Islet precursor cell (in vitro differentiated cells): ENCODE measurements at places on chromosomes 1 and 21.
A peak's percentile ranks its signal among the peaks of the same experiment; 100 is the strongest.

- no peak for DNase-seq
Observed at GRCh38 chr1:201374364-201374763, 3.1 kb downstream of the TNNT2 start.

- no peak for DNase-seq
Observed at GRCh38 chr1:237867380-237867888, 23.3 kb downstream of the ZP4 start.

- peak; percentile 64 for DNase-seq
Observed at GRCh38 chr1:115648717-115649691, 7.2 kb downstream of the VANGL1 start.

- DNase-seq: no peak
Observed at GRCh38 chr1:21567241-21568005, 58.2 kb downstream of the ALPL start.

DNA sequence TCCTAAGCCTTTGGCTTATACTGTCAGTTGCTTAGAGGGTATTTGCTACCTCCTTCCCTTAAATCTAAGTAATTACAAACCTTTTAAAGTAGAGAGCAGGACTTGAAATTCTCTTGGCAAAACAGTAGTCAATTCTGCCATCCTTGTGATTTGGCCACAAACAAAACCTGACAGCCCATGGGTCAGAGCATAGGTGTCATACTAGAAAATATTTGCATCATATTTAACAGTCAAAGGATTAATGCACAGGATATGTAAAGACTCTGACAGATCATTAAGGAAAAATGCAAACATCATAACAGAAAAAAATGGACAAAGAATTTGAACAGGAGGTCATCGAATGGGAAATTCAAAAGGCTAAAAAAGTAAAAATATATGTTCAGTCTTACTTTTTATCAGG, 50.5 kb downstream of the ZFYVE9 start:
- no peak for DNase-seq

DNA sequence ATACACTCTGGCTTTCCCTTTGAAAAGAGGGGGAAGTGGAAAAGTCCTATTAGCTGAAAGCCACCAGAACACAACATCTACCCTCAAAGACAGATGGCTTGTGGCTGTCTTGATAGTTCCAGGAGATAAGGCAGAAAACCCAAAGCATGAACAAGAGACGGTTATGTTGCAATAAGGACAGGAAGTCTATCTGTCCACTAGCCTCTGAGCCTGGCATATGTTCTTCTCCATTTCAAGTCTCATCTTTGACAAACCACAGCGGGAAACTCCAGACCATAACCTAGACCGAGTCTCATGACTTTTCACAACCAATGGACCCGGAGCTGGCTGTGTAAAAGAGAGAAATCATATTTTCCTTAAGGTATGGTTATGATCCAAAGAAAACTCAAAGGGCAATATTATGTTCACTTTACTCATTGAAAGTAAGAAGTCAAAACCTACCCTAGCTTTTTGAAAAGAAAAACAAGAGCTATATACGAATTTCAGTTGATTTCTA, 33.8 kb downstream of the DUSP10 start:
- peak; percentile 66 for DNase-seq

DNA sequence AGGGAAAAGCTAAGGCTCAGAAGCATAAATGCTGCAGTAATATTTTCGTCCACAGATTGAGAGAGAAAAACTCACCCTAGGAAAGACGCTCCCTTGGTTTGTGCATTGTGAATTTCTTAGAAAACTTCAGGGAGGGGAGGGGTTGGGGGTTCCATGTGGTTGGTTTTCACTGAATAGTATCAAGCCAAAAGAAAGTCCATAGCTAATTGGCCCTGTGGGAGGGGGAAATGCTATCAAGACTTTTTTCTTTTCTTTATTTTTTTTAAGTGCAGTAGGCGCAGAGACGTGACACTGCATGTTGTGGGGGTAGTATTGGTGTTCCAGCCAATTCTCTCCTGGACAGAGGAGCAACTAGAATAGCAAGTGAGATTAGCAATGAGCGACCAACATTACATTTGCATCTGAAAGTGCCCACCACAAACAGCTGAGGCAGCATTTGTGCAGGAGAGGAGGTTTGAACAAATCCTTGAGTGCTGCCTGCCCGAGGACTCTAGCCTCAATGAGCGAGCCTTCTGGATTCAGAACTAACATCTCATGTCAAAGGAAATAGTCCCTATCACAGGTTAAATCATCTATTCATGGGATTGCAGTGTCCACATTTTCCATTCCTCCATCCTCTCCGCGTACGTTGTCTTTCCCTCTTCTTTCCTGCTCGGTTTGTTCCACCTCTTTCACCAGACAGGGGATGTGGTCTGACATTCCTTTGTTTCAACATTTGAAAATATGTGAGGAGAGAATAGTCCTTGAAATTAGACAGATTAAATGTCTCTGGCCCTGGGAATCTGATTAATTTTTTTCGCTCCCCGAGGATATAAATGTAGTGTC, 118.0 kb upstream of the MARK1 start:
- DNase-seq: no peak

DNA sequence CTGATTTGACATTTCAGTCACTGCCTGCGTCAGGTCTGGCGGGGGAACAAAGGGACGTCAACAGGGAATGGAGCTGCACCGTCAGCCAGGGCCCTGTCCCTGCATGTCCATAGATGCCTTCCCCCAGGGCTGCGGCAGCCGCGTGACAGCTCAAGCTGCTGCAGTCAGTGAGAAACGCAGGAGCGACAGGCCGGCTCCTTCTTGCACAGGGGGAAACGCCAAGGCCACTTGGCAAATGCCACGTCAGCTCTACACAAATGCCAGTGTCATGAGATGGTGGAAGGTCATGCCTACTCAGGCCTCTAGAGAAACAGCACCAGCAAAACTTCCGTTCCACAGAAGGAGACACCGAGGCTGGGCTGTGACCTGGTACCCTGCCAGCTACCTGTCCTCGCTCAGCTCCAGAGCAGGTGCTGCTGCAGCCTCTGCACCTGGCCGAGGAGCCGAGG, 37.7 kb downstream of the SYF2 start:
- DNase-seq: no peak

DNA sequence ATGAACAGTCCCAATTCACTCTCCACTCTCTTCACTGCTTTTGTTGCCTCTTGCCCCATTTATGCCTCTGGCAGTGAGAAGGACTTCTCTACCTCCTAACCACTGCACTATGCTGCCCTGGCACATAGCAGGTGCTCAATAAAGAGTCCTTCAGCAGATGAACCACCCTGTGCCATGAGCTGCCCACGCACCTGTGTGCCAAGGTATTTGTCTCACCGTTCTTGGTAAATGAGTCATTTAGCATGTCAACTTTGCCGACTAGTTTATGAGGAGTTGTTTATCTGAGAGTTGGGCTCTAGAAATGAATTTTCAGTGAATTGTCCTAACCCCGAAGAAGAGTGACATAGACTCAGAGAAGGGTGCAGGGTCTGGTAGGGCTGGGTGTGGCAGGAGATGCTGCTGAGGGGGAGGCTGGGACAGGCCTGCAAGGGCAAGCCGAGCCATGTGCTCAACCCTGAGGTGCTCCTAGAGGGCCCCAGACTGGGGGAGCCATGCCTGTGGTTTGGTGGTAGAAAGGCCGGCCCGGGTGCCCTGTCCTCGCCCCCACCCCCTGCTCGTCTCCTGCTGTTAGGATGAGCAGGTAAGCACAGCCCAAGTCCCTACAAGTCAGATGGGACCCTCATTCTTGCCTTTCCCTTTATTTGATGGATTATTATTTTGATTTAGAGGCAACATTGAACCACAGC, 654.5 kb downstream of the MATN1 start:
- DNase-seq: no peak

- no peak for DNase-seq
Observed at GRCh38 chr1:239858057-239858456, 233.6 kb upstream of the FMN2 start.

DNA sequence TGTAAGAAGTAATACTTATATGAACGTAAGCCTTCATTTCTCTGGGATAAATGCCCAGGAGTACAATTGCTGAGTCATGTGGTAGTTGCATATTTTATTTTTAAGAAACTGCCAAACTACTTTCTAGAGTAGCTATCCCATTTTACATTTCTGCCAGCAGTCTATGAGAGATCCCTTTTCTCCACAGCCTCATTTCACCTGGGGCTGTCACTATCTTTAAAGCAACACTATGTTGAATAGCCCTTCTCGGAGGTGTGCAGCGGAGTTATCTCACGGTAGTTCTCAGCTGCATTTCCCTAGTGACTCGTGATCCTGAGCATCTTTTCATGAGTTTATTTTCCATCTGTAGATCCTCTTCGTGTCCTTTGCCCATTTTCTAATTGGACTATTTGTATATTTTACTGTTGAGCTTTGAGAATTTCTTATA, 93.4 kb downstream of the ADARB1 start:
- no peak for DNase-seq

- peak; percentile 71 for DNase-seq
Observed at GRCh38 chr1:94599095-94599813, 57.7 kb upstream of the F3 start.

GRCh38 chr1:231241750-231242149, 738 bp downstream of the GNPAT start:
- peak; percentile 52 for DNase-seq

DNA sequence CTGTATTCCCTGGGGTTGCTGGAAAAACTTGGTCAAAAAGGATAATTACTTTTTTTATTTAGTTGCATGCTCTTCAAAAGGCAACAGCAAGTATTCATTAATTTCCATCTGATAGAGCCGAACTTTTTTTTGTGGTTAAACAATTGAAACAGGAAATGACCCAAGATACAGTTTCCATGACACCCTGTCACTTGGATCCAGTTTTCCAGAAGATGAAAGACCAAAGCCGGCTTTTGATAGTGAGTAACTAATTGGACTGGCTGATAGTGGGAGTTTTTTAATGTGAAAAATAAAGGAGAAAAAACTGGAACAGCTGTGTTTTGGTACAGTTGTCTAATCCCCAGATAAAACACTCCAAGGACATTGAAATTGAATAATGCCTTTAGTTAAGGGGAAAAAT, 33.0 kb downstream of the CACHD1 start:
- DNase-seq: no peak

DNA sequence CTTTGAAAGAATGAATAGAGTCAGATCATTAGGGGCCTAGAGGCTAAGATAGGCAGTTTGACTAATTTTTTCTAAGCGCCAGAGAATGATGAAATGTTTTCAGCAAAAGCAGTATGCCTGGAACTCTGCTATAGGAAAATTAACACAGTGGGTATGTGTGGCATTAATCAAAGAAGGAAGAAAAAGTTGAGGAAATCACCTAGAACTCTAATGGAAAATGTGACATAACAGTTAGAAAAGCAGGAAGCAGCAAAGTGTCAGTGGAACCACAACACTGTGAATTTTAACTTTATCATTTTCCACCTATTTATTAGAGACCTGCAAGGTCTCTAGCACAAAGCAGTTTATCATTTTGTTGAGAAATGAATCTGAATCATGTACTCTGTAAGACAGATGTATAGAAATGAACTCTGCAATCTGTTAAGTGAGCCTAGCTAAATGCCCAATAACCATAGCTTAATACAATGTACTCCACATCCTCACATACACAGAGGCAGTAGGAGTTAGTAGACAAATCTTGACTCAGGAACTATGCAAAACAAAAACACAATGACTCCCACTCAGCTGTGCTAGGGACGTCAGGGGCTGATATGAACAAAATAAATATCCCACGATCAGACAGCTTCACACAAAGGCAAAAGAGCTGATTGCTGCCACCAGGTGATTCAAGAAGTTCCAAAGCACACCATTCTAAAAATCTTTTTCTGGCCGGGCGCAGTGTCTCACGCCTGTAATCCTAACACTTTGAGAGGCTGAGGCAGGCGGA, 500.7 kb upstream of the NFIA start:
- DNase-seq: no peak

- DNase-seq: no peak
Observed at GRCh38 chr1:197955486-197956394, 38.6 kb downstream of the LHX9 start.

DNA sequence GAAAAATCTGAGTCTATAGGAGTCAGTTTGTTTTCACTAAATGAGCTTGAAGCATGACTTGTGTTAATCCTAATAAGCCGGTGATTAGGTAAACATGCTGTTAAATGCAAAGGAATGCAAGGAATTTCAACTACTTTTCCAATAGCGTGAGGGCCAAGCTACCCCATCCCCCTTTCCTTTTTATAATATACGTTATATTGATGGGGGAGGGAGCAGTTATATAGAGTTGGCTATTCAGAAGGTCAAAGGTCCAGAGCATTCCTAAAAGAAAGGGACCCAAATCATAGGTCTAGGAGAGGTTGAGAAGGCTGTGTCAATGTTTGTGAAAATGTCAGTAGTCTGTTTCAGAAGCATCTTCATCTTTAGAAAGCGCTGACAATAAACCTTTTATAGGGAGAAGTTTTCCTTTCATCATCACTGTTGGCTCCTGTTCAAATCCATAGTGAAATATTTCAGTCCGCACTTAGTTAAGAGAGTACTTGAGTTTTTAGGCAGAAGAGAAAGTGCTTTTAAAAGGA, 3.8 kb downstream of the CCN1 start:
- DNase-seq: peak; percentile 64

GRCh38 chr1:225868631-225869330, 13.4 kb downstream of the TMEM63A start:
- DNase-seq: no peak

GRCh38 chr1:30903343-30904034, 5.1 kb downstream of the SDC3 start:
- no peak for DNase-seq

- no peak for DNase-seq
Observed at GRCh38 chr1:91700771-91701471, 185.0 kb downstream of the TGFBR3 start.

DNA sequence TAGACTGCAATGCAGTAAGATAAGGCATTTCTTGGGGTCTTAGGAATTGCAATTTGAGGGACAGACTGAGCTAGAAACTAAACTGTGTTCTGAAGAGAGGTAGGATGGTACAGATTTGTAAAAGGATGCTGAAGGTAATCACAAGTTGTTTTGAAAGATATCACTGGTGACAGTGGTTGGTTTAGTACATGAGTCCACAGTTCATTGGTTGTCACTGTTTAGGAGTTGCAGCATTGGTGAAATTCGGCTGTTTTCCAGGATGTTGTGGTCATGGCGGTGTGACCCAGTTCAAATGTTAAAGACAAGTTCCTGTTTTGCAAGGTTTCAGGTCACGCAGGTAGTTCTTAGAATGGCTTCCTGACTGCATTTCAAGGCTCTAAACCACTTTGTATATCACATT, 292.8 kb upstream of the B3GALT2 start:
- DNase-seq: no peak

- no peak for DNase-seq
Observed at GRCh38 chr1:27661412-27662075, 10.4 kb downstream of the IFI6 start.

GRCh38 chr1:185672719-185673360, 61.4 kb upstream of the HMCN1 start:
- DNase-seq: no peak

DNA sequence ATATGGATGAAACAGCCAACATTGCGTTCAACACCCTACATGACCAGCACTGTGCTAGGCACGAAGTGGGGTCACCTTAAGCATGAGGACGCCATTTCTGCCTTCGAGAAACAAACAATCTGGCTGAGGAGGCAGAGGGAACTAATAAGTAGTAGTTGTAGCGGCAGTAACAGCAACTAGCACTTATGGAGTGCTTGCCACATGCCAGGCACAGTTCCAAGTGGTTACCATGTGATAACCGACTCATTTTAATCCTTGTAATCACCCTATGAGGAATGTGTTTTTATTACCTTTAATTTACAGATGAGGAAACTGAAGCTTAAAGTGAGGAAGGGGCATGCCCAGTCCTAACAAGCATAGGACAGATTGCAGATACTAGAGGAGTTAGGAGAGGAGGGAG, 33.7 kb downstream of the KCND3 start:
- DNase-seq: no peak

- DNase-seq: no peak
Observed at GRCh38 chr1:44985747-44986359, 542 bp downstream of the EIF2B3 start.
